Activated B cell treated with CpG ODN at 0.5 μM for 24 hours (primary cell): ENCODE measurements at places on chromosomes 5 and 9. TPM values are rescaled to one million over a fixed set of nuclear protein-coding genes. Genes with fewer than 3 reads are reported as not detected.

- no peak overlapping the region for H3K27ac ChIP-seq
- H3K4me1 ChIP-seq = no peaks in the 10 kb centered on the region
- H3K36me3 ChIP-seq = no peaks in the 10 kb centered on the region
- no peak overlapping the region for H3K4me3 ChIP-seq
- no peaks in the 10 kb centered on the region for H3K27me3 ChIP-seq
Measured at GRCh38 chr9:14417237-14417636, 103.3 kb upstream of the NFIB start.

DNA sequence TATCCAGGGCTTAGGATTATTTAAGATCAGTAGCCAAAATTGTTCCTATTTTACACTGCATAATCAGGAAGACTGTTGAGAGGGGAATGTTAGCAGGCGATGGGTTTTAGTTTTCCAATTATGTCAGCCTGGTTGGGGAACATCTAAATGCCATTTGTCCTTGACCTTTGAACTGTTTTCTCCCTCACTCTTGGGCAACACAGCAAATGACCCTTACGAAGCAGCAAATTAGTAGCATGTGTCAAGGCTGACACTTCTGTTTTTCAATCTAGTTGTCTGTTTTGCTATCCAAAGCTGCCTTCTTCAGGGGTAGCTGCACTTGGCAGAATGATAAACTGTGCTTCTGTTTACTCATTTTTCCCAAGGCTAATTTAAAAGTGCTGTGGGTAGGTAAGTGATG lies 78.0 kb upstream of the AGXT2 start:
- no peak for DNase-seq
- no peaks in the 10 kb centered on the region for H3K36me3 ChIP-seq
- H3K27ac ChIP-seq = no peak overlapping the region
- H3K4me1 ChIP-seq = no peaks in the 10 kb centered on the region

GRCh38 chr9:136111190-136111589 lies 7.5 kb downstream of the TMEM250 start:
- H3K27me3 ChIP-seq = no peaks in the 10 kb centered on the region
- no peak overlapping the region for H3K4me3 ChIP-seq
- no peak overlapping the region for H3K27ac ChIP-seq
- DNase-seq = no peak
- peaks cover 14% of the 10 kb centered on the region for H3K36me3 ChIP-seq

Gene CCNH
- 69.3 and 74.8 TPM in 2 replicates for total RNA-seq

Gene TCF7
- 13.2 and 15.8 TPM in 2 replicates for total RNA-seq
